ENCODE measurements at places on chromosomes 6 and 20.

DNA sequence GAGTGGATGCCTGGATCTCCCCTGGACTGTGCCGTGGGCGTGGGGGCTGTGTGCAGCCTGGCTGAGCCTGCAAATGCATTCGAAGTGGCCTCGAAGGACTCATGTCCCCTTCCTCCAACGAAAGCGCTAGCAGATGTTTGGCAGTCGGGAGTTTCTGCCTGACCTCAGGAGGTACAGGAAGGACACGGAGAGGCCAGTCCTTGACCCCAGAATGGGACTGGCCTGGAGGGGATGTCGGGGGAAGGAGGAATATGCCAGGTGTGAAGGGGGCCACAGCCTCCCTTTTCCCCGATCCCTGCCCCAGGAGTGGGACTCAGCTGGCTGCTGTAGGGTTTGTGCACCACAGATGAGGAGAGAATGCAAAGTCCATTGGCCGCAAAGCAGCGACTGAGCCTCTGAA, 45.6 kb downstream of the APCDD1L start:
- no peak for DNase-seq

GRCh38 chr20:4711511-4711910, 10.2 kb upstream of the PRND start:
- no peak for DNase-seq

DNA sequence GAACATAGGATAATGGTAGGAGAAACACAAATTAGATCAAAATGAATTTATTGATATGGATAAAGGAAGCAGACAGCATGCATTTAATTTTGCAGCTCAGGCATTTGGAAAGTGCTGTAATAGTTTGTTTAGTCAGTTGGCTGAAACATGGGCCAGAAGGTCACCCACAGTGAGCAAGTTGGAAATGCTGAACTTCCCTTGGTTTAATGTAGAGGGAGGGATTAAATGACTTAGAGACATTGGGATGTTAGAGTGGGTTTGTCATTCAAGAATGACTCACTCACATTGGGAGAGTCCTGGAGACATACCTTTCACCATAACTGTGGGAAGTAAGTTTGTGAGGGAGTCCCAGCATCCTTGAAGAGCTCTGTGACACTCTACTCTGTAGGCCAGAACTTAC, 231.5 kb upstream of the PLCB4 start:
- DNase-seq: no peak

- no peak for DNase-seq
Measured at GRCh38 chr20:50189681-50190250, 864 bp upstream of the CEBPB start.

DNA sequence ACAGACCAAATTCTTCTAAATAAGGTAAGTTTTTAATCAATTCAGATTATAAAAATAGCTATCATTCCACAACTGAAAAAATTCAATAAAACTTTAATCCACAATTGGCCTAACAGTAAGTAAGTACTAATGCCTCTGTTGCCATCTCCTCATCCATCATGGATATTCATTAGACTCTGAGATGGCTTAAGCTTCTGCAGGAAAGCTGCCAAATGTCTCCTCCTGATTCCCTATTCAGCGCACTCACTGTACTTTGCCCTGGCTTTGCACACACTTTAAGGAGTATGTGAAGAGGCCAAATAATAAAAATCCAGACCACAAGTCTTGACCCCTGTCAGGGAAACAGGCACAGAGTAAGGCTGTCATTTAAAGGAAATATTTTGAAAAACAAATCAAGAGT, 23.6 kb downstream of the PGM3 start:
- DNase-seq: no peak

DNA sequence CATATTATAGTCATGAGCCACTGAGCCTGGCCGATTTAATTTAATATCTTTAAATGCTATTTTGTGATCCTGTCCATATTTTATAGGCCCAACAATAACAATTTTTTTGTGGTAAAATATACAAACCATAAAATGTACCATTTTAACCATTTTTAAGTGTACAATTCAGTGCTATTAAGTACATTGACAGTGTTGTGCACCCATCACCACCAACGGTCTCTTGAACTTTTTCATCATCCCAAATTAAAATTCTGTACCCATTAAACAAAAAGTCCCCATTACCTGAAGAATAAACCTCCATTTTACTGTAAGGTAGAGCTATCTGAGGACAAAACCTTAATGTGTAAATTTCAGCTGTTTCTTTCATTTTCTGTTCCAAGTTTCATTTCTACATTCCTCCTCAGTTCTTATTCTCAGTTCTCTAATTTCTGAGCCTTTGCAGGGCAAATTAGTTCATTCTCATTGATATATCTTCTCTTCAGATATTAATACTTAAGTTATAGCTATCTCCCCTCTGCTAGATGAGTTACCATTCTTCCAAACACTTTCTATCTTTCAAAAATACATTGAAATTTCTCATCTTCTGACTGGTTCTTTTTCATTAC, 10.3 kb downstream of the MTO1 start:
- peak; percentile 22 for DNase-seq

DNA sequence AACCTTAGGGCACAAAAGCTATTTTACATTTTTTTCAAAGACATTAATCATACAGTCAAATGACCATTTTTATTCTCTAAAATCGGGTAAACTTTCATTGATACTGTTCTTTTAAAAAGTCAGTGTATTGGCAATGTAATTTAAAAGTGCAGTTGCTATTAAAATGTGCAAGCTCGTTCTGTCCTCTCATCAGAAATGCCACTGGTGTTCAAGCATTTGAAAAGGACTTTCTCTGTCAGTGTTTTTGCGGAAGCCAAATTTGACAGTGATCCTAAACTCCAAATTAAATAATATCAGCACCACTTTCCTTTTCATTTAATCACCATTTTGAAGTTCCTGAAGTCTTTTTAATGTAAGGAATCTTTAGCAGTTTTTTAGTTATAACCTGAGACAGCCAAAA, 69.6 kb downstream of the AFG1L start:
- no peak for DNase-seq

- no peak for DNase-seq
Measured at GRCh38 chr6:3962291-3963280, 113.4 kb downstream of the FAM50B start.

DNA sequence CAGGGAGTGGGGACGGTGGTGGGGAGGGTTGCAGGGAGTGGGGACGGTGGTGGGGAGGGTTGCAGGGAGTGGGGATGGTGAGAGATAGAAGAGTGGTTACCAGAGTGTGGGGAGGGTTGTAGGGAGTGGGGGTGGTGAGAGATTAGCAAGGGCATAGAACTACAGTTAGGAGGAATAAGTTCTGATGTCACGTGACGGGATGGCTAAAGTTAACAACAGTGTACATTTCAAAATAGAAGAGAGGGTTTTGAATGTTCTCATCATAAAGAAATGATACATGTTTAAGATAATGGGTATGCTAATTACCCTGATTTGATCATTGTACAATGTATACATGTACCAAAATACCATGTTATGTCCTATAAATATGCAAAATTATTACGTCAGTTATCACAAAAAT, 57.6 kb upstream of the FRMD1 start:
- no peak for DNase-seq

DNA sequence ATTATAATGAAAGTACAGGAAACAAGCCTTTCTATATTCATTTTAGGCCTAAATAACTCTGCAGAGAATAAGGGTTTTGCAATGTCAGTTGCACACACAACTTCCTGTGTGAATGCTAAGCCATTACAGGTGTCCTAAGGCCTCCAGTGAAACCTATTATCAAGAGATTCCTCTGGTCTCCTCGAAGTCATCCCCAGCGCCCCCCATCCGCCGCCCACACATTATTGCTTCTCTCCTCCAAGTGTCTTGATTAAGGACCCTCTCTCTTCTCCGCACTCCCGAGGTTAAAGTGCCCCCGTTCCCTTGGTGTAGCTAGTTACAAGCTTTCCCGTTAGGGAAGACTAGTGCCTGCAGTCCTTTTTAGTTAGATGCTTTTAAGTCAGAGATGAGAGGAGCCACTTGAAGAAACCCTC, 1.3 kb downstream of the HIVEP2 start:
- peak; percentile 30 for DNase-seq

DNA sequence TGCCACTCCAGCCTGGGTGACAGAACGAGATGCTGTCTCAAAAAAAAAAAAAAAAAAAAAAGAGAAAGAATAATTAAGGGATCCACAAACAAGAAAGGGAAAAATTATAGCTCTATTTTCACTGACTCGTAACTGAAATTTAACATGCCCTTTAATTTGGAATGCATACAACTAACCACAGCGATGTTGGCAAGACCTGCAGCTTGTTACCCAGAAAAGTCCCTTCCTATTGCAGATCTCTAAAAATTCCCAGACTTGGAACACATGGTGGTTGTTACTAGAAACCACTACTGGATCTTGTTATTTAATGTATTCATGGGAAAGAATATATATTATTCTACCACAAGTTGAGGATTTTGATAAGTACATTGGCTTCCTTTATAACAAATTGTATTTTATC, 27.8 kb upstream of the SMIM28 start:
- DNase-seq: no peak

- DNase-seq: no peak
Measured at GRCh38 chr20:63795178-63795830, 35.8 kb downstream of the ZBTB46 start.

GRCh38 chr6:118992186-118992795, 57.3 kb upstream of the MCM9 start:
- no peak for DNase-seq

DNA sequence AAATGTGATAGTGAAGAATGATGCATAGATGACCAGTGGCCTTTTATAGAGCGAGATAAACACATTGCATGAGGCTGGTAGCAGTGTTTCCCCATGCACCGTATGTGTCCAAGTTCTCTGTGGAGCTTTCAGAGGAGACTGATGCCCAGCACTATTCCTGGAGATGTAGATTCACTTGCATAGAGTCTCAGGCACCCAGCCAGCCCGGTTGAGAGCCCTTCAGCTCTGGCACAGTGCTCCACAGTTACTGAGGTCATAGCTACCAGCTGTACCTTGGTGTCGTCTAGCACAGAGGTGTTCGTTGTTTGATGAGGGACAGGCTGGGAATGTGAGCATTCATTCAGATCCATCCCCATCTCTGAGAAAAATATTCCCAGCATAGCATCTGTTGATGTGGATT, 328.9 kb downstream of the FARS2 start:
- DNase-seq: no peak

- DNase-seq: no peak
Measured at GRCh38 chr6:170388113-170388512, 81.6 kb downstream of the FAM120B start.

- DNase-seq: no peak
Measured at GRCh38 chr6:130787726-130788500, 39.3 kb upstream of the SMLR1 start.

All from germinal center (tissue), 1 donor.